RCC 7860 (cell line): ENCODE measurements at places on chromosomes 3 and 15.

DNA sequence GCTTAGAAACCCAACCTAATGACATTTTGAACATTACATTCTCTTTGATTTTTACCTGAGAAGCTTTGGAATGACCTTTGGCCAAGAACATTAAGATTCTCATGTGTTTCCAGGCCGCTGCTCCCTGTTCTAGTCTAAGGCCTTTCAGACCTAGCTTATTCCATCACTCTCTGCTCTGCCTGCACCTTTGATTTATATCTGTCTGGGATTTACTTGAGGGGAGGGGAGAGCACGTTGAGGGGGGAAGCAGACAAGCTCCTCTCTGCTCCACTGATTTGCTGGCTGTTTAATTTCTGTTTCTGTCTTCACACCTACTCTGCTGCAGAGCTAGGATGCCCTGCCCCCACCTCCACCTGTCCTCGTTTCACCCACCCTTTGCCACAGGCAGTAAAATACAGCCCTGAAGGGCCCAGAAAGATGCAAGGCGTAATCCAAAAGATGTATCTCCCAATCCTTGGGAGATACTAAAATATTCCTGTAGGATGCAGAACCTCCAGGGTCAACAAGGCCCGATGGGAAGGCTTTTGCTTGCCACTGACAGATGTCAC lies 429.8 kb downstream of the EPHB1 start:
- no peak for DNase-seq

DNA sequence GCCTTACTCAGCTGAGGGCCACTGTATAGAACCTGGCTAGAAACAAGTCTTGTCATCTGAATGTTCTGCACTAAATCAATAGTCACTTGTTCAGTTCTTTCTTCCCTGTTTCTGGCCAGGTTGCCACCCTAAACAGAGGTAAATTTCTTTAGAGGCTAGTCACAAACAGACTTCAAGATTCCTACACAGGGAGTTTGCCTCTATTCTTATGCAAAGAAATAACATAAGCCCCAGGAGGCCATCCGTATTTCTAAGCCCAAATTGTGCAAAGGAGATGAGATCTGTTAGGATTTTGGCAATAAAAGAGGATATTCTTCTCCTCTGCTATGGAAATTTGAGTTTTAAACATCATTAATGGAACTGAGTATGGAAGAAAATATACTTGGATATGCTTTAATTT lies 4.9 kb downstream of the ZIC4 start:
- no peak for DNase-seq

DNA sequence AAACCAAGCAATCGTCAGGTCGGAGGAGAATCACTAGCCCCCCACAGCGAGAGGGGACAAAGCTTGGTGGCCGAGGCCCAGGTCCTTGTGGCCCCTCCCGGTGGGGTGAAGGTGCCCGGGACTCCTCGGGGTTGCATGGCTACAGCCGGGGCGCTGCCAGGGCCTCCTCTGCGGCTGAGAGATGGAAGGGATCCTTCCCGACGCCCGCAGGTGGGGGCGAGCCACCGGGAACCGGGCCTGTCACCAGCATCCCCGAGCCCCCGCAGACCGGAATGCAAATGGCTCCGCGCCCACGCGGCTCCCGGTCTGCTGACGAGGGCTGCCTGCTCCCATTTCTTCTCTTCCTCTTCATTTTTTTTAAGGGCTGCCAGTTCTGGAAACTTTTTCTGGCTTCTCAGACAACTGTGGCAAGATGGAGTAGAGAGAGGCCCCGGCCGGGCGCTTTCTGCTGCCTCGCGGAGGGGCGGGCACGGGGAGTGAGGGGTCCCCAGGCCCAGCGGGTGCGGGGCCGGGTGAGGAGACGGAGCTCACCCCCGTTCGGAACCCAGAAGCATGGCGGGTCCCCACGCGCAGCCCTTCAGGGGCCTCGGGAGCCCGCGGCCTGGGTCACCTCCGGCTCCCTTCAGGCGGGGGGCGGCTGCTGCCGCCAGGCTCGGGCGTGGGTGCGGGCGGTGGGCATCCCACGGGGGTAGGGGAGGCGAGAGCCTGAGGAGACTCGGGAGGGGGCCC lies 27.5 kb downstream of the MELTF start:
- no peak for DNase-seq

- no peak for DNase-seq
These were observed 38.4 kb downstream of the SLMAP start for GRCh38 chr3:57794501-57794900.

- no peak for DNase-seq
These were observed 458.3 kb upstream of the ARL6 start for GRCh38 chr3:97306226-97306625.

GRCh38 chr3:183328823-183329222 lies 75.8 kb downstream of the B3GNT5 start:
- DNase-seq, result peak; percentile 73

GRCh38 chr3:159763602-159764489 lies 224.8 kb upstream of the IL12A start:
- DNase-seq, result peak; percentile 79

- peak; percentile 24 for DNase-seq
These were observed 3.3 kb upstream of the ACTR8 start for GRCh38 chr3:53885239-53885638.

GRCh38 chr3:142664819-142665218 lies 59.0 kb upstream of the TRPC1 start:
- no peak for DNase-seq

- peak; percentile 43 for DNase-seq
These were observed 273.3 kb downstream of the NSUN3 start for GRCh38 chr3:94336046-94336753.

DNA sequence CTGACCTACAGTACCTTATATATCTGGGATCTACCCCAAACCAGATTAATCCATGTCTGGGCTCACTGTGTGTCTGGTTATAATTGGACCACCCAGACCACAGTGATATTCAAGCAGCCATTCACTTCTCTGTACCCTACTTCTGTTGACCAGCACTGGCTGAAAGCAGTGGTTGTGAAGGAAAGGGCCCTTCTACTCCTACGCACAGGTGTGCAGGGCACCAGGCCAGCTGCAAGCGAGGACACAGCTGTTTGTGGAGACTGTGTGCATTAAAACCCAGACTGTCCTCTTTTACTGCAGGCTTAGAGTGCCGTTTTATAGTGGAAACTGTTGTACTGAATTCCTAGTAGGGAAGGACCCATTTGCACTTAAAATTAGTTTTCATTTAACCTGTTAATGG lies 29.5 kb downstream of the CTDSPL start:
- no peak for DNase-seq

DNA sequence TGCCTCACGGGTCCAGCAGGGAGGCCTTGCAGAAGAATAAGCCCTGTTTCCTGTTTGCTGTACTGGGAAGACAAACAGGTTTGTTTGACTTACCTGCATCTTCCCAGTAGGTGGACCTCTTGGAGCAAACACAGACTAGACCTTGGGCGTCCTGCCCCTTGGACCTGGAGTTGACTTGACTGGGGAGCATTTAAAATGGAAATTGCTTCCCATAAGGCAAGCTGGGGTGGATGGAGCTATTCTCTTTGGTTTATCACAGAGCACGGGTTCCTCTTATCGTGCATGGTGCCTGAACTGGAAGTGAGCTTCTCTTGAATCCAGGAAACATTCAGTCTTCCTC lies 151.4 kb downstream of the RPLP1 start:
- DNase-seq, result no peak

DNA sequence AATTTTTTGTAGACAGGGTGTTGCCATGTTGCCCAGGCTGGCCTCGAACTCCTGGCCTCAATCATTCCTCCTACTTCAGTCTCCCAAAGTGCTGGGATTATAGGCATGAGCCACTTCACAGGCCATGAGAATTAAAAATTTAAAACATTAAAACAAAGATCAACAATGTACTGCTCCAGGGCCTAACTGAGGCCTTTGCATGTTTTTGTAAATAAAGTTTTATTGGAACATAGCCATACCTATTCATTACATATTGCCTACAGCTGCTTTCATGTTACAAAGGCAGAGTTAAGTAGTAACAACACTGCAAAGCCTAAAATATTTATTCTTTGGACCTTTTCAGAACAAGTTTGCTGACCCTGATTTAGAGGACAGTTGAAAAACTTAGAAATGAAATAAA lies 9.6 kb downstream of the VPS39 start:
- no peak for DNase-seq

- no peak for DNase-seq
These were observed 409.8 kb downstream of the ROBO2 start for GRCh38 chr3:77449459-77450350.

GRCh38 chr3:11155341-11156025 lies 1.2 kb downstream of the HRH1 start:
- DNase-seq, result peak; percentile 74

- no peak for DNase-seq
These were observed 108.1 kb downstream of the PGPEP1L start for GRCh38 chr15:98899272-98900021.

GRCh38 chr3:178277605-178278004 lies 258.6 kb upstream of the KCNMB2 start:
- DNase-seq, result peak; percentile 24
